ENCODE measurements at places on chromosomes 7 and 10.

DNA sequence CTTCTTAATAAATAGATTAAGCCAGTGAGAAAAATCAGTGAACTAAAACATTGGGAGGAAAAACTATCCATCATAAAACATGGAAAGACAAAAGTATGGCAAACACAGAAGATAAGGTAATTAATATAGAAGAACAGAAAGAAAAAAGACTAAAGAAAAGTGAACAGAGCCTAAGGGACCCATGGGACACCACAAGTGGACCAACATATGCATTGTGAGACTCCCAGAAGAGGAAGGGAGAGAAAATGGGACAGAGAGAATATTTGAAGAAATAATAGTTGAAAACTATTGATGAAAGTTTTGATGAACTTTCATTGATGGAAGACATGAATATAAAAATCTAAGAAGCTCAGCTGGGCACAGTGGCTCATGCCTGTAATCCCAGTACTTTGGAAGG is 71.3 kb downstream of the ZNF783 start:
- DNase-seq, result no peak

DNA sequence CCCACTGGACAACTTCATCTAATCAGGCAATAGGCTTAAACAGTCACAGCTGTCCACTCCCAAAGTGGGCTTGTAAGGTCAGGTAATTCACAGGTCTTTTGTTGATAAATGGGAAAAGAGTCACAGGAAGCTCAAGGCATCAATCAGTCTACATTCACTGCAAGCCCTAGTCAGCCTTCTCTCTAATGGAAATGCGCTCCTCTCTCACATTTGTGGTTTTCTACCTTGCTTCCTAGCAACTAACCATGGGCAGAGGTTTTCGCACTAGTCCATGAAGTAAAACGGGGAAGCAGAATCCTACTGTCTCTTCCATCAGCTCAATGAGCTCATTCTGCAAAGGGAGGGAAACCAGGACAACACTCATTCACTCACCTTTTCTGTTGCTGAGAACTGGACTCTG is 53.5 kb upstream of the APBB1IP start:
- DNase-seq, result no peak

- no peak for DNase-seq
Measured at GRCh38 chr10:44961931-44962750, 2.5 kb downstream of the RASSF4 start.

DNA sequence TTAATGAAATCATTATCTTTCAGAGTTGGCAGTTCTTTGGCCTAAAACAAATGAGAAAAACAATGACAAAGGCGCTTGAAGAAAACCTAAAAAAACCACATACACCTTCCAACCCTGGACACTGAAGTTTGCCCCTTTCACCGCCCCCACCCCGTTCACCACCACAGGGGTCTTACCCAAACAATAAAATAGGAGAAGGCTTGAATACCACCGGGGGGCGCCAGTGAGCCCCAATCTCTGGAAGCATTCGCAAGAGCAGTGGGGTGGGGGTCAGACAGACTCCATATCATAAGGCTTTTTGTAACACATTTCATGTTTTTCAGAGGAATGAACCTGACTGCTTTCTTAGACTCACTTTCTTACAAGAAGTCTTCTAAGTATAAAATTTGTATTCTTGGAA is 163.6 kb downstream of the PIP4K2A start:
- peak; percentile 51 for DNase-seq

DNA sequence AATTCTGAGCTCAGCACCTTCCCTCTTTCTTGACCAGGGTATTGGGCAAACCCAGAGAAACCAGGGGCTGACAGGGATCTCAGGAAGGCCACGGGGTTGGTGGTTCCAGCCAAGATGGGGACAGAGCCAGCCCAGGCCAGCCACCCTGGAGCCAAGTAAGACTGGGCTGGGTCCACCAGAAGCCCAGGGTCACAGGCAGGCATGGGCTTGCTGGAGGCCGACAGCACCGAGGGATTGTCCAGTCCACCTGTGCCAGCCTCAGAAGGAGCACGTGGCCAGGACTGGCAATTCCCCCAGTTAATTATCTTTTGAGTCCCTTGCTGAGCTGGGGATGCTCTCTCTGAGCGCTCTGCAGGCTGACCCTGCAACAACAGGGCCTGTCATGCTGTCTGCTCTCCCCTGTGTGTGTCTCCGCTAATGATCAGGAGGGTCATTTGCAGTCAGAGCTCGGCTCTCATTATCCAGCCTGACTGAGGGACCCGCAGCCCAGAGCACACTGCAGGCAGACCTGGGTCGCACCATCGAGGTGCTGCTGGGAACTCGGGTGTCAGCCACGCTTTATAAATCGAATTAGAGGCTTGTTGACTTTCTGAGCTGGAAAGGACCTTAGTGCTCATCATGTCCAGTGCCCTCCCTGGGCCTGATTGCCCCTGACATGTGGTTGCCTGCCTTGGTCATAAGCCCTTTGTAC is 69.5 kb upstream of the PPIF start:
- no peak for DNase-seq

GRCh38 chr10:33064706-33065105 is 106.7 kb upstream of the ITGB1 start:
- no peak for DNase-seq

- DNase-seq, result peak; percentile 62
Measured at GRCh38 chr10:110512461-110513187, 14.9 kb downstream of the DUSP5 start.

DNA sequence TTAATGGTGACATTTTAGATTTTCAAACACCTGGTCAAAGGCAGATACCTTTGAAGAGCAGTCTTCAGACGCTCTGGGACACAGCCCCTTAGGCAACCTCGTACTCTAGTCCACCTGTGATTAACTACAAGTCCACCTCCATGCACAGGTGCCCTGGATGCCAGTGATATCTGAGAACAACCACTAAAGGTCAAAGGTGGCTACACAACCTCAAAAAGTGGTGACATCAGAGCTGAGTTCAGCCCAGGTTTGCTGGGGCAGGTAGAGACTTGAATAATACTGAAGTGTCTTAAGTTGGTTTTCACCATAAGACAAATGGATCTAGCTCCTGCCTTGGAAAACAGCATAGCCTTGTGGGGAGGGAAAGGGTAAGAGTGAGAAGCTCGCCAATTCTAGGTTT is 143.4 kb upstream of the ADO start:
- no peak for DNase-seq

DNA sequence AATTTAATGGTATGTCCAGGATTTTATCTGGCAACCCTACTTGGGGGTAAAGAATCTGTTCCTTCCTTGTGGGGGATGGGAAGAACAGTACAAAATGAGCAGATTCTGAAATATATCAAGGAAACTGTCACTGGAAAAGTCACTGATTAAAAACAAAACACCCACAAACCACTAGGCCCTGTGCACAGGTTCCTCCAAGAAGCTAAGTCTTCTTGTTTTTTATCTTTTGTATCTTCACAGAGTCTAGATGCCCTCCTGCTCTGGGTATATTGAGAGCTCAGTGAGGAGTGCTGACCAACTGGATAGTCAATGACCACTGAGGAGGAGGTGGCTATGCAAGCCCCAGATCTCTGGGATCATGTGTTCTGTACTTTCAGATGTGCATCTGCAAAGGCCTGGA is 86.8 kb upstream of the ANKRD1 start:
- DNase-seq, result no peak

GRCh38 chr10:15352836-15353235 is 18.3 kb downstream of the FAM171A1 start:
- no peak for DNase-seq

GRCh38 chr7:28626221-28626620 is 213.9 kb downstream of the CREB5 start:
- no peak for DNase-seq

DNA sequence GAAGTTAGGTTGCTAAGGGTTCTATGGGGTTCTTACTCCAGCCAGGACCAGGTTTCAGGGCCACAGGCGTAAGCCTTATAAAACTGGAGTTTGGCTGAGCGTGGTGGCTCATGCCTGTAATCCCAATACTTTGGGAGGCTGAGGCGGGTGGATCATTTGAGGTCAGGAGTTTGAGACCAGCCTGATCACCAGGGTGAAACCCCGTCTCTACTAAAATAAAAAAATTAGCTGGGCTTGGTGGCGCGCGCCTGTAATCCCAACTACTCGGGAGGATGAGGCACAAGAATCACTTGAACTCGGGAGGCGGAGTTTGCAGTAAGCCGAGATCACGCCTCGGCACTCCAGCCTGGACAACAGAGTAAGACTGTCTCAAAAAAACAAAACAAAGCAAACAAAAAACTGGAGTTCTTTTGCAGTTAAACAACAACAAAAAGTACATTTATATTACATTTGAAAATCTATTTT is 347 bp upstream of the RRP12 start:
- DNase-seq, result no peak

DNA sequence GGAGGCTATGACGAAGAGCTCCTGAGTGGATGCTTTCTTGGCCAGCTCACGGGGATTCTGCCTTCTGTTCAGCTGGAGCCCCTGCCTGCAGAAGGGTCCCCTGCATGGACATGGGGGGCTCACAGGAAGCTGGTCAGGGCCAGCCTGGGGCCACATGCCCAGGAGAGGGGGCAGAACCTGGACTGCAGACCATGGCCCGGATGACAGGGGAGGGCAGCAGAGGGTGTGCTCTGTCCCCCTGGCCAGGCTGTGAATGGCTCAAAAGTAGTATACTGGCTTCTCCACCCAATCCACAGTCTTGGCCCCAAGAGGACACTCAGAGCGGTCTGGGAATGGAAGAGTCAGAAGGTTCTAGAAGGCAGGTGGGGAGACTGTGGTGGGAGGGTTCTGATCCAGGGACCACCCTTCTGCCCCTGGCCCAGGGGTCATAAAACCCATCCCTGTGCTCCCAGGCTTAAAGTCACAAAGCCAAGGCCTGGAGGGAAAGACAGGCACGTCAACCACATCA is 40.3 kb downstream of the PPIF start:
- DNase-seq, result no peak

GRCh38 chr7:66731986-66732385 is 8.5 kb upstream of the RABGEF1 start:
- DNase-seq, result no peak

DNA sequence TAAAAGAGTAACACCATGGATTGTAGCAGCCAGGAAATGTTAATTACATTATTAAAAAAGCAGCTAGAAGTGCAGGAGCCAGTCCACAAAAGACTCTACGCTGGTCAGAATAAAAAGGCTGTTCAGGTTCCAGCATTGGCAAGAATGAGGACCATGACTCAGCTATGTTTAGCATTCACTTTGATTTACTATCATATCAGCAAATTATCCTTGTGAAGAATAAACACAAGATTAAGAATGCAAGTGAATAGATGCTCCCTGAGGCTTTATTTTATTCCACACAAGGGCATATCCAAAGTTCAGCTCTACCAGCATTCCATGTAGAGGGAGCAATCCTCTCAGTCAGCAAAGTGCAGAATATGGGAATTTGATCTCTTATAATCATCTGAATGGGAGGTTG is 13.6 kb downstream of the DGKB start:
- DNase-seq, result no peak

GRCh38 chr10:58457761-58458616 is 54.7 kb upstream of the BICC1 start:
- no peak for DNase-seq

- no peak for DNase-seq
Measured at GRCh38 chr10:118102121-118102520, 55.4 kb upstream of the RAB11FIP2 start.

DNA sequence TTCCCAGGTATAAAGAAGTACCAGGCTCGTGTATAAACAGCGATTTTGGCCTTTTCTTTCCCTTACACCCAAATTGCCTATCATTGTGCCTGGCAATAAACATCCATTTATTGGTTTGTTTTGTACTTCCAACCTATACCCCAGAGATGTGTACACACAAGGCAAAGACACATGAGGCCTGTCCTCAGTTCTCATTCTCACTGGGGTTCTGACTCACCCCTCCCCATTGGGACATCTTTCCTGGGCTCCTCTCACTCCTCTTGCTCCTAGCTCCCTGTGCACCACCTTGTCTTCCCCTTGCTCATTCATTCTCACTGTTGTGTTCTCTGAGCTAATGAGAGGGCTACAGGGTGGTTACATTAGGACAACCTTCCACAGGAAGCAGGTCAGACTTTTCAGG is 240.7 kb downstream of the ANK3 start:
- no peak for DNase-seq

DNA sequence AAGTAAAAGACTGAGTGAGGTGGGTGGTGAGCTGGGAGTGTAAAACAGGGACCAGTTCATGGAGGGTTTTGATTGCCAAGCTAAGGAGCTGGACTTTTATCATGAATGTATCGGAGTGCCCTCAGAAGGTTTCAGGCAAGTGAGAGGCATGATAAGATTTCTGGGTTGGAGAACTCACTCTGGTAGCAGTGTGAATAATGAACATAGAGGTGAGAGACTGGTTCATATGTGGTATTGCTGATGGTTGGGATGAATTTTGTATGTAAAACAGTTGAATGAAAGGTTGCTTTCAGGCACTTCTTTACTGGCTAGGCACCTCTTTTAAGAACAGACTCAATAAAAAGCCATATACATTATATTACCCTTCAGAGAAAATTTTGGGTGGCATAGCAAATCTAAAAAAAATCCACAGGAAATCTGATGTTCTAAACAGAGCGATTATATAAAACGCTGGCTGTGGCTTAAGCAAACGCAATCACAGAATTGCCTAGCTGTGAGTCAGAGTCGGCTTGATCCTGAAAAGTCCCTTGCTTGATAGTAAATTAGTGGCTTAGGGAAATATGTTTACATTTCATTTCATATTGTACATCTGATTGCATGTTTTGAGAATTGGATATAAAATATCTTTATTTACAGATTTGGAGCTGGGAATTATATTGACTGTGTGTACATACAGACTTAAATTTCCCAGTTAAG is 92.9 kb upstream of the HDAC9 start:
- DNase-seq, result no peak

DNA sequence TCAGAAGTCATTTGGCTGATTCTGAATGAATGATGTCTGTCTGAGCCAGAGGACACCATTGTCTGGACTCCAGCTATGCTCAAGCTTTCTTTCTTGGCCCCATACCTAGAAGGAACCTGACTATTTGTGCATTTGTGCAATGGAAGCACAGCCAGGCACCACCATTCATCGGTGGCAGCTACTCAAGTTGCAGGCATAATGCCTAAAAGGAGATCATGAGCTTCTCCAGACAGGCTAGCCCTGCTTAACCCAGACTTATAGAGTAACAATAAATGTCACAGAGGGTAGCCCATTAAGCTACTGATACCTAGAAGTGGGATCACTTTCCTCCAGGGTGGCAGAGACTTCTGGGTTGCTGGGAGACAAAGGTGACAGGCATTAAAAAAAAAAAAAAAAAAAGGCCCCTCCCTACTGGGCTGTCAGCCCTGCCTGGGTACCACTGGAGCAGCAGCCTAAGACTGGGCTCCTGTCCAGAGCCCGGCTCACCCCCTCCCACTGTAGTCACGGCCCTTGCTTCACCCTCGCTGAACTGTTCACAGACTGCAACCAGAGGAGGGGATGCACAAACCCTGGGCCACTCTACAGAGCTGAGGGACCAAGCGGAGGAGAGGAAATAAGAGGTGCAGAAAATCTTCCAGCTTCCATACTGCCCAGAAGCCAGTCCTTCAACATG is 75.4 kb upstream of the ATP6V0A4 start:
- DNase-seq, result no peak

DNA sequence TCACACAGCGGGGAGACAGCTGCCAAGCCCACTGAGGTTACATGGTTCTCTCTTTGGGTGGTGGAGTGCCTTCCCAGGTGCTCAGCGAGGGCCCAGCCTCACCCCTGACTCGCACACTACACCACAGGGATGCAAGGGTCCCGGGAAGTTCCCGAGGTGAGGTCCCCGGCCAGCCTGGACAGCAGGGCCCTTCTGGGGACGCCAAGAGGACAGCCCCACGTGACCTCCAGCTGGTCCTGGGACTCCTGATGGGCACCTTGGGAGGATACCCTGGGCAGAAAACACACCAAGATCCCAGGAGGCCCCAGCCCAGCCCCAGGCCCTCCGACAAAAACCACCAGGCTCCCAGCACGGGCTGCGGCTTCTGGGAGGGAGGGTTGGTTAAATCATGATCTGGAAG is 8.3 kb downstream of the MICALL2 start:
- no peak for DNase-seq
